ENCODE measurements at places on chromosomes 1 and 21.

GRCh38 chr21:39441502-39442475 is 3.8 kb downstream of the LCA5L start:
- DNase-seq, result no peak

- no peak for DNase-seq
Observed at GRCh38 chr1:7753641-7754040, 17.5 kb upstream of the VAMP3 start.

DNA sequence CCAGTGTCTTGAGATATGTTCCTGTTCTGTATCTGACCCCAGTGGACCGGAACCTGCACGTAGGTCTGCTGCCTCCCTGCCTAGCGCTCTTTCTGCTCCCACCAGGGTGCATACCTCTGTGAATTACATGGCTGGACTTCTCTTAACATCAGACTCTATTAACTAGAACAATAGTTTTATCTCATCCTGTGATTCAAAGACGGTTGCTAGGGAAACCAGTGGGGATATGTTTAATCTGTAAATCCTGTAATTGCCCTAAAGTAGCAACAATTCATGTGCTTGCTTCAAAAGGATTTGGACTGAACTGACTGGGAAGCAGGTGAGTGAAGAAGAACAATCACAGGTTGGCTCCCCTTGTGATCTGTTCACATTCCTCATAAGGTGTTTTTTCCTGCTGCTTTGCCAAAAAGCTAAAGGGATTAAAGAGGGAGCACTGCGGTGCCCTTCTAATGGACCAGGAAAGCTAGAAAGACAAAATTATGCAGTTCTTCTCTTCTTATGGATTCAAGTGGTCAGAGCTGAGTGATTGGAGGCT is 52.7 kb upstream of the DIRAS3 start:
- DNase-seq, result peak; percentile 29

GRCh38 chr21:29940991-29941390 is 1.2 kb upstream of the GRIK1 start:
- no peak for DNase-seq

GRCh38 chr1:39671793-39672550 is at the start of gene NT5C1A:
Gene NT5C1A (minus strand): TSS chr1:39672107. CDS start chr1:39672038, 69 bp downstream.
- no peak for DNase-seq

GRCh38 chr1:186775036-186775435 is 53.7 kb upstream of the PLA2G4A start:
- no peak for DNase-seq

- DNase-seq, result no peak
Observed at GRCh38 chr1:30508611-30509010, 214.8 kb downstream of the MATN1 start.

DNA sequence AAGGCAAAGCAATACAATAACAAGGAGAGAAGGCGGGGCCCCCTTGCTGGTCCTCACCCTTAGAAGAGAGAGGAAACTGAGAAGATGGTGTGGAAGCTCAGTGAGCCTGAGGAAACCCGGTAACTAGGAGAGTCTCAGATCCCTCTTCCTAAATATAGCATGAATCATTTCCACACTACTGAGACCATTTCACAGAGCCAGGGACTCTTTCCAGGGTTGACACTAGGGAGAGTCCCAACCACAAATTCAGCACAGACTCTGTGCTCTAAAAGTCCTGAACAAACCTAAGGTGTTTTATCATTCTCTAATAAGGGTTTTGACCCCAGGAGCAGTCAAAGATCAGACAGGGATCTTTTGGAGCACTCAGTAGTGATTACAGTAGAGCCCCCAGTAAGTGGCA is 647.7 kb downstream of the KCNT2 start:
- no peak for DNase-seq

DNA sequence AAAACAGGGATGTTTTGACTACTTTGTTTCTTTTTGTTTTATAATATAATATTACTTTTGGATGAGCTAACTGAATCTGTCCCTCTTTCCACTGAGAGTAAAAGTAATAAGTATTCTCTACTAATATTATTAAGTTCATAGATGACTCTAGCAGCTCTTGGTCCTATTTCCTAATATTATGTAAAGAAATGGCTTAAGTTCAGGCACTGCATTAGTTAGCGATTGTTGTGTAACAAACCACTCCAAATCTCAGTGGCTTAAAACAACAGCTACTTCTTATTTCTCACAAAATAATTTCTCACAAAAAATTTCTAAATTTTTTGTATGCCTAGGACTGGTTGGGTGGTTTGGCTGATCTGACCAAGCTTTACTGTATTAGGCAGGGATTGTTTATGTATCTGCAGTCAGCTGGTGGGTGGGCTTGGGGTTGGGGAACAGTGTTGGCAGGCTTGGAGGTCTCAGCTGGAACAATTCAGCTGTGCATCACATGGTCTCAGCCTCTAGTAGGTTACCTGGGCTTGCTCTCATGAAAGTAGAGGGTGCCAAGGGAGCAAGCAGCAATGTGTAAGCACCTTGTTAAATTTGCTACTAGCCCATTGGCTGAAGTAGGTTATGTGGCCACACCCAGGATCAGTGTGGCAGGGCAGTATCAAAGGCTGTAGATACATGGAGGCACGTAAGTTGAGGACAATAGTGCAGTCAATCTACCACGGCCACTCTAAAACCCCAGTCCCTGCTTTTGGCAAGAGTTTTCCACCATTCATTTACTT is 8.8 kb upstream of the CCT8 start:
- DNase-seq, result no peak

GRCh38 chr21:35025206-35026152 is 23.6 kb downstream of the RUNX1 start:
- no peak for DNase-seq

DNA sequence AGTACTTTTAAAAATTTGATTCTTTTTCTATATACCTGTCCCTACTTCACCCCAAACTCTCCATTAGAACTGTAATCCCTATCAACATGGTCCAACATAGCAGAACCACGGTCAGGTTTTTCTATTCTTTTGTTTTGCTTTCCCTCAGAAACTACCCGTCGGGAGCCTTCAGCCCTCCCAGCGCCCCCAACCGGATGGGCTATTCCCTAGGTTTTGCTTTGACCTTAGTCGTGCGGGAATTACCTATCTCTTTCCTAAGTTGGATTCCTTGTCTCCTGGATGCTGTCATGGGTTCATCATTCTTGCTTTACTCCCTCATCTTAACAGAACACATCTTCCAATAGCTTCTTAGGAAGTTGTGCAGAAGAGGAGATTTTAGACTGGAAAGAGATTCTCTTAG is 97.5 kb upstream of the LBR start:
- no peak for DNase-seq

- DNase-seq, result no peak
Observed at GRCh38 chr1:40945491-40945973, 34.0 kb upstream of the CTPS1 start.

DNA sequence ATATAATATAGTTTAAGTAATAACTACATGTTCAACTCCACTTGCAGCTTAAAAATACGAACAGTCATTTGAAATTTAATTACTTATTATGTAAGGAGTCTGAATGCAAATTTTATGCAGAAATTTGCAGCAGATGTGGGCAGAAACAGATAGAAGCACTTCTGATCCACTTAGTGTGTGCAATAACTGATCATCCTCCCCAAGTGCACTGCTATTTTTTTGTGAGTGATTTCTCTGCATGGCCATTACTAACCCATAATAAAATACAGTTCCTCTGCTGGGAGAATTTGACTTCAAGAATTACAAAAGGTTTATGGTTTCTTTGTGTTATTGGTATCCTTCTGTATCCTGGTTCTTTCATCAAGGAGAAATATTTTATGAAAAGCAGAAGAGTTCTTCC is 611.5 kb upstream of the RGS18 start:
- DNase-seq, result no peak

- no peak for DNase-seq
Observed at GRCh38 chr1:45375104-45376090, 35.2 kb upstream of the MUTYH start.

DNA sequence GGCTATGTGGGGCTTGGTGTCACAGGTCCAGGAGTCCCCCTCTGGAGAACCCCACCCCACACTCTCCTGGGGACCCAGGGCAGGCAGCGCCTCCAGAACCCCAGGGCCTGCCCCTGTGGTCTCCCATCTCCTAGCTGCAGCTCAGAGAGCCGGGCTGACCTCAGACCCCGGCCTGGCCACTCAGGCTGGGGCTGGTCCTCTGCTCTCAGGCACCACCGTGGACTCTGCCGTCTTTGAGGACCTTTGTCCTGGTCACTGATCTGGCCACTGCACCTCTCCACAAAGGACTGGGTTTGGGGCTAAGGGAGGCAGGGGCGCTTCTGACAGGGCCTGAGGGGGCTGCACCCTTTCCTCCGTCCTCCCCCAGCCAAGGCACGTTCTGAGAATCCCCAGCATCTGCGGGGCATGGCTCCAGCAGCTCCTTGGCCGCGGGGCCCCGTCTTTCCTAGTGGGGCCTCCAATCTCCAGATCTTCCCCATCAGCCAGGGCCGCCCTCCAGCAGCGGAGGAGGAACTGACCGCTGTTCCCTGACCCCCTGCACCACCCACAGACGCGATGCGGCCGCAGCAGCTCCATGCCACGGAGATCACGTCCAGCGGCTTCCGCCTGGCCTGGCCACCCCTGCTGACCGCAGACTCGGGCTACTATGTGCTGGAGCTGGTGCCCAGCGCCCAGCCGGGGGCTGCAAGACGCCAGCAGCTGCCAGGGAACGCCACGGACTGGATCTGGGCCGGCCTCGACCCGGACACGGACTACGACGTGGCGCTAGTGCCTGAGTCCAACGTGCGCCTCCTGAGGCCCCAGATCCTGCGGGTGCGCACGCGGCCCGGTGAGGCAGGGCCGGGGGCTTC is 3.3 kb downstream of the VWA1 start:
- DNase-seq, result no peak

DNA sequence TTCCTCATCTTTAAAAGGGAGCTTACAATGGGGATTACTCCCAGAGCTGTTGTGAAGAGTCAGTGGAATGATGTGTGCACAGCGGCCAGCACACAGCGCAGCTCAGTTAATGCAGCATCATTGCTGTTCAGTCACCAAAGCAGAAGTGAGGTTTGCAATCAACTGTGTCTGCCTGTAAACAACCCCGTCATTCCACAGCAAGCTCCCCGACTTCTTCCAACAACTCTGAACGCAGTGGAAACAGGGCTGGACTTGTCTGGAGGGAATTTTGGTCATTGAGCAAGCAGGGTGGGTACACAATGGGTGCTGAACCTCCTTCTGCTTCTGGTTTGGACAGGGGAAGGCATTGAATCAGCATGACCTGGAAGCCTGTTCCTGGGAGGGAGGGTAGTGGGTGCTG is 347.4 kb downstream of the PTPRU start:
- DNase-seq, result no peak

DNA sequence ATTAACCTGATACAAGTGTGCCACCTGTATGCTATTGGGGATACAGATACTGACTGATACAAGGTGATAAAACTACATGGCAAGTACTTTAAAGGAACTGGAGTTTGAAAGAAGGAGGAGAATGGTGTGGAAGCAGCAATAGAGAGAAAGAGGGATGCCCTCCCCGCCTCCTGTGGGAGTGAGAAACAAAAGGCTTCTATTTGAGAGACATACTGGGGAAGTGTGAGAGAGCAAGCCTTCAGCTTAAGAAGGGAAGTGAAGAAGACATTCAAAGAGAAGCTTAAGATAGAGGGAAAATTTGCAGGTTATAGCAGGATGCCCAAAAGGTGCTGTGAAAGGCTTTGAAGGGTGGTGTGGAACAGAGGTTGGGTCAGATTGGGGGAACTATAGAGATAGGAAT is 7.7 kb upstream of the ALG14 start:
- no peak for DNase-seq

GRCh38 chr21:16047904-16048303 is 318.1 kb downstream of the USP25 start:
- no peak for DNase-seq
